ENCODE measurements at places on chromosomes 7 and 10. TPM values are rescaled to one million over a fixed set of nuclear protein-coding genes. Genes with fewer than 3 reads are reported as not detected.

GRCh38 chr7:85471740-85472139 lies 284.9 kb upstream of the SEMA3D start:
- no peak for DNase-seq

Gene FKBP6
- 0.72 TPM for total RNA-seq

Gene ABCA13
- total RNA-seq = 5.5 TPM

Gene SUN3
- total RNA-seq = not detected

Gene TMEM176B
- total RNA-seq = 107 TPM

Gene PLPP4
- 1.9 TPM for total RNA-seq

- no peak for DNase-seq
Observed at GRCh38 chr7:4072161-4072925, 609.8 kb upstream of the FOXK1 start.

Gene LRRN3
- 4.3 TPM for total RNA-seq

DNA sequence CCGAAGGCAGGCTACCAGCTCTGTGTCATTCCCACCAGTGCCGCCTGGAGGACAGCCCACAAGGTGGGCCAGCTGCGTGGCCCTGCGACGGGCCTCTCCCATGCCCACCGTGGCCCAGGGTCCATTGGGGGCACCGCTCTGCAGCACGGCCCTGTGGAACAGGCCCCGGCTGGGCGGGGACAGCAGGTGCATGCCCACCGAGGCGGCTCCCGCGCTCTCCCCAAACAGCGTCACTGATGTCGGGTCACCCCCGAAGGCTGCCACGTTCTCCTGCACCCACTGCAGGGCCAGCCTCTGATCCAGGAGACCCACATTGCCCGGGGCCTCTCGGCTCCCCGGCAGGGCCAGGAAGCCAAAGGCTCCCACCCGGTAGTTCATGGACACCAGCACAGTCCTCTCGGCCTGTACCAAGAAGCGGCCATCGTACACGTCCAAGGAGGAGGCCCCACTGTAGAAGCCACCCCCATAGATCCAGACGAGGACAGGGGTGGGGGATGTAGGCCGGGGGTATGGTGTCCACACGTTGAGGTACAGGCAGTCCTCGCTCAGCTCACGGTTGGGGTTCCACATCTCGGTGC lies 2.3 kb downstream of the ACHE start:
- no peak for DNase-seq

DNA sequence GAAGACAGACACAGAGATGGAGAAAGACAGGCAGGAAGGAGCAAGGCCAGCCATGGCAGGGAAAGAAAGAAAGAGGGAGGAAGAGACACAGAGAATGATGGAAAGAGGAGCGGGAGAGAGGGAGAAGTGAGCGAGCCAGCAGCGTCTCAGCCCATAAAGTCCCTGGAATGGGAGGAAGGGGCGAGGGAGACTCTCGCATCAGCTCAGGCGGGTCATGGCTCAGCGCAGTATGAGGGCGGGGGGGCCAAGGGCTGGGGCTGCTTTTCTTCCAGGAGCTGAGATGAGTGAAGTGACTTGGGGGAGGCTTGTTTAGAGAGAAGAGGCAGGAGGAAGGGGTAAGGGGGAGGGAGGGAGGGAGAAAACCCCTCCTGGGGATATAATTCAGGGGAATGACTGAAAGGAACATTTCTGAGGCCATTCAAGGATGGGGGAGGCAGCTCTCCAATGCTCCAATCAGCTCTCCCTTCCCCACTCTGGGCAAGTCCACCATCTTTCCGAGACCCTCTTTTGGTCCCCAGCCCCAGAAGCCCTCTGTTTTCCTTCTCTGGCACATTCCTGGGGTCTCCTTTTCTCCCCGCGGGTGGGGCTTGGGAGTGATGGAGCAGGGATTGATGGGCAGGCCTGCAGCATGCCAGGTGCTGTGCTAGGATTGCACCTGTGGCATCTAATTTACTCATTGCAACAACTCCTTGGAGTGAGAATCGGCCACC lies 87.9 kb downstream of the HIF1AN start:
- no peak for DNase-seq

DNA sequence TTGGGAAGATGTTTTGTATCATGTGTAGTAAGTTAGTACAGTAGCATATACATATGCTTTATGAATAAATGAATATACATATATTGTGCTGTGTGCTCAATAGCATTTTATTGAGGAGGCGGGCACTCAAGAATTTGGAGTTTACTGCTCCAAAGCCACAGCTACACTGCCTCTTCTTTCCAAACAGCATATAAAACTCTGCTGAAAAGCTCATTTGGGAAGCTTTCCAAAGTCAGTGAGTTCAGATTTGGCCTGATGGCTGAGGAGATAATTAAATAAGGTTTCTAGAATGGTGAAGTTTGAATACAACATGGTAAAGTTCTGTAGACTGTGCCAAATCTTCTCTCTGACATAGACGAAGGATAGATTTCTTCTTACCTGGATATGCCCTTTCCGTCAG lies 29.8 kb downstream of the CDK1 start:
- DNase-seq = peak; percentile 70

GRCh38 chr7:52100-52499 lies 140.3 kb upstream of the FAM20C start:
- DNase-seq = no peak

GRCh38 chr10:48804740-48805182 lies 120.1 kb downstream of the WDFY4 start:
- DNase-seq = peak; percentile 66

DNA sequence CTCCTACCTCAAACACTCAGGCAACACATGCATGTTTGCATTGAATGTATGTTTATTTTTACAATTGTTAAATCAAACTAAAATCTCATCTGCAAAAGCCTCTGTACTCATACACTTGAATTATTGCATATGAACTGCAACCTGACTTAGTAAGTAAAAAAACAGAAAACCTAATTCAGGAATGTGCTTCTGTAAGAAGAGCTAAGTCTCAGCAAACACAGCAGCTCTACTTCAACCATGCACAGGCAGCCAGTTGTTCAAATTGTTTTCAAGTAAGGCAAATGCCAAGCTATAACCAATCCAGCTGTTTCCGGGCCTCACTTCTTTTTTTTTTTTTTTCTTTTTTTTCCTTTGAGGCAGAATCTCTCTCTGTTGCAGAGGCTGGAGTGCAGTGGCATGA lies 93.5 kb upstream of the MALRD1 start:
- peak; percentile 7 for DNase-seq

DNA sequence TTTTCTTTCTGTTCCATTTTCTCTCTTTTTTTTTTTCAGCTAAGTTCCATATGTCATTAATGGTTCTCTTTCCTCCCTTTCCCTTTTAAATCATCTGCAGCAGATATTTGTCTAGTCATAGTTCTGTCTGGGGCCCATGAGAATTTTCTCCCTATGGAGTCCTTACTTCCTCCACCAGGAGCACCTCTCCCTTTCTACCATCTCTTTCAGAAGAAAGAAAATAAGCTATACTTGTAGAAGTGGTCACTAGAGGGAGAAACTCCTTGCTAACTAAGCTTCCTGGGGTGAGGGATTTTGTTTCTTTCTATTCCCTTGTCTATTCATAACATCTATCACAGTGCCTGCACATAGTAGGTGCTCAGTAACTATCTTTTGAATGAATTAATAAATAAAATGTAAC lies 230.2 kb upstream of the HPS1 start:
- DNase-seq = no peak

Gene SLC26A4
- 0.24 TPM for total RNA-seq

DNA sequence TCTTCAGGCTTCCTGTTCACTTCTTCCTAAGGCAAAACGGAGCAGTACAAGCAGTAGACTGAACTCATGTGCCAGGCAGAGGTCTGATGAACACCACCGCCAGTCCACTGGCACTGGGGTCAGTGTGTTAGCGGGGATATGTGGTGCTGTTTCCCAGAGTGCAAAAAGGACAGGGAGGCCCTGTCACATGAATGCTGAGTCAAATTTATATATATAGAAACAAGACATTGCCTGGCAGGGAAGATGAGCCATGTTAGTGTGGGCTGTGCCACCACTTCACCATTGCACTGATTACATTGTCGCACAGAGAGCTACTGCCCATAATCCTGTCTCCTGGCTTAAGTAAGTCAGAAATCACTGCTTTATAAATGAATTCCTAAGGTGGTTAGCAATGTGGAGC lies 122.2 kb upstream of the AMPH start:
- DNase-seq = no peak

- DNase-seq = peak; percentile 75
Observed at GRCh38 chr7:23235813-23236221, 10.8 kb upstream of the GPNMB start.

- peak; percentile 52 for DNase-seq
Observed at GRCh38 chr10:118106426-118106825, 59.7 kb upstream of the RAB11FIP2 start.

GRCh38 chr10:5953676-5954075 lies 23.7 kb downstream of the IL15RA start:
- no peak for DNase-seq

- no peak for DNase-seq
Observed at GRCh38 chr10:124728071-124728829, 15.9 kb downstream of the FAM53B start.

- no peak for DNase-seq
Observed at GRCh38 chr7:113810080-113810744, 108.6 kb downstream of the PPP1R3A start.

Gene TMEM229A
- total RNA-seq = 0.48 TPM

GRCh38 chr7:70354409-70355169 lies 756.3 kb downstream of the AUTS2 start:
- no peak for DNase-seq

- peak; percentile 71 for DNase-seq
Observed at GRCh38 chr10:21080261-21080660, 183.2 kb upstream of the NEBL start.

GRCh38 chr7:94050046-94050445 lies 45.9 kb upstream of the BET1 start:
- no peak for DNase-seq

Gene NKX1-2
- not detected for total RNA-seq

All from umbilical cord (tissue), 2 donors.